Hematopoietic multipotent progenitor cell treated with erythropoietin and hydrocortisone succinate and interleukin-3 and kit ligand, for 6 days (in vitro differentiated cells): ENCODE measurements at places on chromosomes 2 and 18.

DNA sequence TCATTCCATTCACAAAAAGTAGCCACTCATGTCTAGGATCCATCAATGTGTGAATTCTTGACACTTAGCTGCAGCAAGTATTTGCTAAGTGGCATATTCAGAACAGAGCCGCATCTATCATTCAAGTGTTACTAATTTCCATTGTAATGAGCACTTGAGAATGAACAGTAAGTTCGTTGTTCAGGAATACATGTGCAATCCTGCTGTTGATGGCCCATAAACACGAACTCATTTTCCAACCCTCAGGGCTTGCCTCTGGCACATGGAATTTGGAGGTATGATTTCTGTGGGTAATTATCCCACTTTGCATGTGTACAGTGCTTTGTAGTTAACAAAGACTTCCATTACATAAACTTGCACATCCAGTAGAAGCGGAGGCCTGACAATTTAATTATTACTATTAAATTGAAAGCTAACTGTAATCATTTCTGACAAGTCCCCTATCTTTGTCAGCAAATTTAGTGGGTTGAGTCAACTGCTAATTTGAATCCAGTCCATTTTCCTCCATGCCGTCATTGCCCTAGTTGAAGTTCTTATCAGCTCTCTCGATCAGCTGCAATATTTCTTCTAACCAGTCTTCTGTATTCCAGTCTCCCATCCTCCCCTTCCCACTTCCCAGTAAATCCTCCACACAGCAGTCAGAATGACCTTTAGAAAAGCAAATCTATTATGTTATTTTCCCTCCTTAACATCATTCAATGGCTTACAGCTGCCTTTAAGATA lies 116.0 kb upstream of the AQP4 start:
- DNase-seq, result no peak

- DNase-seq, result no peak
Observed at GRCh38 chr2:72515696-72516095, 310.1 kb downstream of the EXOC6B start.

- peak; percentile 50 for DNase-seq
Observed at GRCh38 chr2:110101280-110101844, 14.3 kb downstream of the MALL start.

- DNase-seq, result peak; percentile 38
Observed at GRCh38 chr2:37648331-37649011, 23.0 kb downstream of the CDC42EP3 start.

GRCh38 chr2:10720947-10721395 lies 459 bp upstream of the ATP6V1C2 start:
- DNase-seq, result no peak

GRCh38 chr2:69742322-69742952 lies 503 bp downstream of the ANXA4 start:
- DNase-seq, result peak; percentile 45

DNA sequence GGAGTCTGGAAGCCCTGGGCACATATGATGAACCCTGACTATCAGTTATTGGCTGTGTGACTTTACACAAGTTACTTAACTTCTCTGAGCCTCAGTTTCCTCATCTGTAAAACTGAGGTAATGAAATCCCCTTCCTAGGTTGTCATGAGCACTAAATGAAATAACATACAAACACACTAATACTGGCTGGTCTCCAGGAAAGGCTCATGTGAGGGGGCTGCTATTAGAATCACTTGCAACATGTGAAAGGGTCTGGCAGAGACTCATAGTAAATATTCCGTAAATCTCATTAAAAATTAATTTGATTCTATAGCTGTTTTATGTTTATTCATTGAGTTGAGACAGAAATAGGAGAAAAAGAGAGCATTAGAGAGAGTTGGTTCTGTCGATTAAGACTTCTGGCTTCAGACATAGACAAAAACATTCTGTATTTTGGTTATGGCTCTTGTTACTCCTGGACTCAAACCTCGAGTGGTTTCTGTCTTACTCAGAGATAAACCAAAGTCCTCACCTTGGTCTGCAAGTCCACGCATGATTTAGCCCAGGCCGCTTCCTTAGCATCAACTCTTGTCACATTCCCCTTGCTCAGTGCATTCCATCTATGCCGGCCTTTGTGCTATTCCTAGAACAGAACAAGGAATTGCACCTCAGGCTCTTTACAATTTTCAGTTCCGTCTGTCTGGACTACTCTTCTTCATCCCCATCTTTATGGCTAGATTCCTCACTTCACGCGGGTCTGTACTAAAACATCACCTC lies 139.1 kb downstream of the NXPH2 start:
- DNase-seq, result no peak

DNA sequence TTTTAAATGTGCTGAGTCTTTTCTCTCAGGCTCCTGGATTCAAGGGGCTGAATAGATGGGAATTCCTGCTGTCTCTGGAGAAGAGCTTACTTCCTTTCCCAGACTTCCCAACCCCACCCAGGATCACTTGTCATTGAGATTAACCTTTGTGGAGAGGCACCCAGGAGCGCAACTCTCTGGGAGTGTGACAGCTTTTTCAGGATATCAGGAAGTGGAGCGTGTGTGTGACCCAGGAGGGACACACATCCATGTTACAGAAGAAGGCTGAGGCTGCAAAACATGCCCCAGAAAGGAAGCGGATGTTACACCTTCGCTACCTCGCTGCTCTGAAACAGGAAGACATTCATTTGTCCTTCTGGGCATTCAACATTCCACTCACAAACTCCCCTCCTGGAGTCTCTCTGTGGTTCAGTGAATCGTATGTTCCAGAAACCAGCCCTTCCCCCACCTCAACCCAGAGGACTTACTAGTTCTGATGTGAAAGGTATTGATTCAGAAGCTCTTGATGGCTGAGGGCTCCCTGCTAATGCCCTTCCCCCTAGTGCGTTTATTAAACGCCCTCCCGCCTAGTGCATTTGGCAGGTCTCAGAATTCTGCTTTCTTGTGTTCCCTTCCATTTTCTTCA lies 523.9 kb downstream of the TNS1 start:
- DNase-seq, result no peak

- DNase-seq, result no peak
Observed at GRCh38 chr18:73384246-73384645, 516.5 kb upstream of the NETO1 start.

DNA sequence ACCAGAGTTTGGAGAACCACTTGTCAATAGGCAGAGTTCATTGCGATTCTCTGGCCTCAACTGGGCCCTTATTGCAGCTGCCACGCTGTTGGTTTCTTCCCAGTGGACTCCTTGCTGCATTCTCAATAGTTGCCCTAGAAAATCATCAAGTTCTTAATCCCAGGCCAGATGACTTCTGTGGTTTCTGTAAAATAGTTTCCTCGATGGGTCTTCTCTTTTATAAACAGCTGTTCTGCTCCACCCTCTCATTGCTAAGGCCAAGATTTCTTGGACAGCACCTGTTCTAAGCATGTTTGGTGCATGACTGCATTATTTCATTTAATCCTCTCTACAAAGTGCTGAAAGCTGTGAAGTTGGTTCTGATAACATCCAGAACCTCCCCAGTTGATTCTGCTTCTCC lies 131.0 kb downstream of the BCL2L11 start:
- DNase-seq, result no peak

DNA sequence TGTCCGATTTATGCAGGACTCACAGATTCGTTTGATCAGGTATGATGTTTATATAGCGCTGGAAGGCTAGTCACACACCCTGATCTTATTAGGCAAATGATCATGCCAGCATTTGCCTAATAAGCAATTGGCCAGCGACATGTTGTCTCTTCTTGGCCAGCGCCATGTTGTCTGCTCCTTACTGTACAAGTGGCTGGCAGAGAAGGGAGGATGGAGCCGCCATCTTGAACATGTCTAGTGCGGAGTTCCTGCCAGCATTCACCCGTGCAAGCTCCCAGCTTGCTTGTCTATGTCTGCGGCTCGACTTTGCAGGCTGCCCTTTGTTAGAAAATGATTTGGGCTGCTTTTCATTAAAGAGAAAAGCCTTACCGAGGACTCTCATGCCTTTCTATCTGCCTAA lies 106.3 kb downstream of the TFCP2L1 start:
- DNase-seq, result no peak

- DNase-seq, result no peak
Observed at GRCh38 chr2:22454826-22455485, 930.0 kb upstream of the KLHL29 start.

DNA sequence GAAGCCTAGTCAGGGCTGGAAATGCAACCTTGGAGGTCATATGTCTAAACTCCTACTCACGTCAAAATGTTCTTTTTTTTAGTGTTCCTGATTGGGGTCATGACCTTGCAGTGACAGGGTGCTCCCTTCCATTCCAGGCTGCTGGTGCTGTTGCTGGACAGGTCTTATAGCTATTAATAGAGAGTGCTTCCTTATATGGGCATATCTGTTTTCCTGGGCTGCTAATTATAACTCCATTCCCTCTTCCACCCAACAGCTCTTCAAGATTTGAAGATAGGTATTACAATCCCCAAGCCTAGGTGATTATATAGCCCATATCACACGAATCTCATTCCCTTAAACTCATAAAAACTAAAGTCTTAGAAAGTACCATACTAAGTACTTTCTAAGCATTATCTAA lies 12.6 kb downstream of the HOXD3 start:
- DNase-seq, result no peak

- no peak for DNase-seq
Observed at GRCh38 chr2:10802657-10803056, 9.9 kb downstream of the PDIA6 start.

GRCh38 chr2:75186821-75187220 lies 12.5 kb downstream of the TACR1 start:
- DNase-seq, result no peak

GRCh38 chr18:36295880-36296301 lies 1.6 kb upstream of the FHOD3 start:
- no peak for DNase-seq
